ENCODE measurements at places on chromosomes 5 and 9.

GRCh38 chr5:125967576-125967975 is 455.6 kb upstream of the GRAMD2B start:
- no peak for DNase-seq

DNA sequence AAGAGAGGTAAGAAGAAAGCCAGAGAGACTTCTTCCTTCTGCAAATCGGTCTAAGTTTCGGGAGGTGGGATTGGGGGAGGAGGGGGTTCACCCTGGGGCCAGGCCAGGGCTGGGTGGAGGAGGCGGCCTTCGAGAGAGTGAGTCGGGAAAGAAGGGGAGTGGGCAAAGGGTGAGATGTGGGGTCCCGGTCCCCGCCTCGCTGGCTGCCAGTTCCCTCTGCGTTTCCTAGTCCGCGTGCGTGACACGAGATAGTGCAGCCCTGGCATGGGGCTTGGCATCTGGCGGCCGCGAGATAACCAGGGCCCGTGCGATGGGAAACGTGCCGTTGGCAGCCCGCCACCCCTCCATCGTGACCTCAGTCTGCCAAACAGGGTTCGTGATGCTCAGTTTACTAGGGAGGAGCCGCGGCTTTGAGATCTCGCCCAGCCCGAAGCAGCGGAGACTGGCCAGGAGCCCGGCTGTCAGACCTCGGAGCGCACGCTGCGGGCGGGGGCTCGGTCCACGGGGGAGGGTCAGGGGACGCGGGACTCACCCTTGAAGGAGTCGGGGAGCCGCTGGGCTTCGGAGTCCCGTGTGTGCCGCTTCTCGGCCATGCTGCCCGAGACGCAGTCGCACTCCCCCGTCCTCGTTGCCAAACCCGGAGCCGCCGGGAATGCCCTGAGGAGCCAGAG is at the start of gene STOM:
TSS of gene STOM (minus strand) at position 656 of the 671 bp plus-strand sequence. CDS start at position 593, 63 bp downstream.
- peak; percentile 61 for DNase-seq

- no peak for DNase-seq
These were observed 190.5 kb downstream of the TTLL11 start for GRCh38 chr9:121902461-121903135.

DNA sequence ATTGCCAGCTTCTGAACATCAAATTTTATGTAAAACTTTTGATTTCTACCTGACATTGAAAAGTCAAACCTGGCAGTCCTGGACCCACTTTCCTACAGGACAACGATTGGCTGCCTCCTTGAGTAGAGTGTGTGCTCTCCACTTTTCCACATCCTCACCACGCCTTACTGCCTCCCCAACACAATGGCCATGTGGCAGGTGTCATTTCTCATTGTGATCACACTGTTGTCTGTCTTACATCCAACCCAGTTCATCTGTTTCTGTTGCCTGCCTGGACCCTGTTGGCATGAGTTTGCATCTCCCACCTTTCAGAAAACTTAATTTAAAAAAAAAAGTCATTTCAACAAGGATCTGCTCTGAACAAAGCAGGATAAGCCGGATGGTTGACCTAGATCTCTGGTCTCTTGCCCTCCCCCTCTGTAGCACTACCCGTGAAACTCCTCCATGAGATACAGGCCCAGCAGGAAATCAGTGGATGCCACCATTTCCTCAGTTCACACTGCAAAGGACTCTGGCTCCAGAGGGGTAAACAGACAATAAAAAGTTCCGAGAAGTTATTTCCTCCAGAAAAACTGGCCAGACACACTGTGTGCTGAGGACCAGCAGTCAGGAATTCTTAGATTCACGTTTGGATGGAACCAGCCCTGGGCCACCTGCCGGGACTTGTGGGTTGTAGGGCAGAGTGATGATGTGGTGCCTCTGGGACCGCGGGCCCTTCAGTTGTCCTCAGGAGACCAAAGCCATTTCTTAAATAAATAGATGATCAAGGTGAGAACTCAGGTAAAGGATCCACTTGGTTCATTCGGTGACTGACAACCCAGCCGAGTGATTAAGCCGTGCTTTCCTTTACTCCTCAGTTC is 48.6 kb downstream of the AMBP start:
- no peak for DNase-seq

DNA sequence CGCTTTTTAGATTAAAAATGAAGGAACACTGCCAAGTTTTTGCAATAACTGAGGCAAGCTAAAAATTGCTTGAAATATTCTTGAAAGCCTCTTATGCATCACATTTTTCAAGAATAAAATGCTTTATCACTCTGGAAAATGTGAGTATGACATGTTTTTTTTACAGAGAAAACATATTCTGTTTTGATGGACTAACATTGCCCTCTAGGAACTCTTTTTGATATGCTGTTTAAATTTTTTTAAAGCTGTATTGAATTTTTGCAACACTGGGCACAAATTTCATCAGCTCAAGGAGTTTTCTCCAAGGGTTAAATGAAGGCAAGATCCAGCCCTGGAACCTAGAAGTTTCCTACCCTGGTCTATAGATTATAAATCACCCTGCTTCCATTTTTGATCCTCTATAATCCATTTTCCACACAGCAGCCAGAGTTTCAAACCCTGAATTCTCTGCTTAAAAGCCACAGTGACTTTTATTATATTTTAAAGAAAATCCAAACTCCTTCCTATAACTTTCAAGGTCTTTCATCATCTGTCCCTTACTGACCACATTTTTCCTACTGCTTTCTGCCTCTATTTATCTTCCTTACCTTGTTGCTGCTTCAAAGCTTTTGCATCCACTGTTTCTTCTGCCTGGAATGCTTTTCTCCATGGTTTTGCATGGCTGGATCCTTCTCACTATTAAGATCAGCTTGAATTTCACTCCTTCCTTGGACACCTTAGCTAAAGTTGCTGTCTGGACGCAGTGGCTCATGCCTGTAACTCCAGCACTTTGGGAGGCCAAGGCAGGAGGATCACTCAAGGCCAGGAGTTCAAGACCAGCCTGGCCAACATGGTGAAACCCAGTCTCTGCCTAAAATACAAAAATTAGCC is 60.9 kb downstream of the IL31RA start:
- no peak for DNase-seq

DNA sequence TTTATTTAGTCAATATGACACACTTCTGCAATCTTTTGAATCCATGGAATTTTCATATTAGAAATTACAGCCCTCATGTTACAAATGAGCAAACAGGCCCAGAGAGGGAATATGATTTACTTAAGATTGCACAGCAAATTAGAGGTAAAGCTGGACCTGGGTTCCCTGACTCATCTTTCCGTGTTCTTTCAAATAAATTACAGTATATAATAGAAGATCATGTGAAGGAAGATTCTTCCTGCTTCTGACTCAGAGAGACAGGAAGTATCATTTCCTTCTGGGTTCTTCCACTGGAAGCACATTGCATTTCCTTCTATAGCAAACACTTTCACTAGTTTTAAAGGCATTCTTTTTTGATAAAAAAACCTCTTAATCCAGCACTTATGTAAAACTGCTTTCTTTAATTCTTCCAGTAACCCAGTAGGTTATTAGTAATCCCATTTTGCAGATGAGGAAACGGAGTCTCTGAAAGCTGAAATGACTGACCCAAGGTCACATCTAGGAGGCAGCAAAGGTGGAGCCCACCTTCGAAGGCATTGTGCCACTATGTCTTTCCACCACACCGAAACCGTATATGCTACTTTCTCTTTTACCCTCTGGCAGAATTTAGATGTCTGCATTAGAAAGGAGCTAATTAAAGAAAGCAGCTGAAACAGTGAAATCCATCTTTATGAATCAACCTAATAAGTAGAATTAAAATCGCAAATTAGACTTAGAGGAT is 566.7 kb upstream of the KLF4 start:
- no peak for DNase-seq

DNA sequence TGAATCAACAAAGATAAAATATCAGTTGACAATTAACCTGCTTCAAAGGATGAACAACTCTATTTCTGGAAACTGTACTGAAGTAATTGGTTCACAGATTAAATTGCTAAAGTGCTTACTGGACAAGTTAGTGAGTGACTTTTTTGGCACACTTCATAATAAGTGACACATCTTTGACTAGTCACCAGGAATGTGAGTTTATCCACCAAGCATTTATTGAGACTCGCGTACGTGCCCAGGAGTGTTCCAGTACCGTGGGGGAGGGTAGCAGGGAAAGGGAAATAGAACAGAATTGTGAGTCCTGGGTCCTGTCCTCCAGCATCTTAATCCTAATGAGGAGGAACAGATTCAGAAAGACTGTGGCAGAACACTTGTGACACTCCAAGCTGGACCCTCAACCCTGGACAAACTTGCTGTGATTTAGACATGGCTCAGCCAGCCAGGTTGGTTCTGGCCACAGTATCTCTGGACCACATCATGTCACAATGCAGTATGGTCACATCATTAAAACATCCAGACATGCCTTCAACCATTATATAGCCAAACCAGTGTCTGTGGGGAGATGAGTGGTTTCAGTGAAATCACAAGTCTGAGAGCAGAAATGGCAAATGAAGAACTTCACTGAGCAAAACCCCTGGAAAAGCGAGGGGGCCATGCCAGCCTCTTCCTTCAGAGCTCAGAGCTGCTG is 623.1 kb downstream of the BNC2 start:
- no peak for DNase-seq

DNA sequence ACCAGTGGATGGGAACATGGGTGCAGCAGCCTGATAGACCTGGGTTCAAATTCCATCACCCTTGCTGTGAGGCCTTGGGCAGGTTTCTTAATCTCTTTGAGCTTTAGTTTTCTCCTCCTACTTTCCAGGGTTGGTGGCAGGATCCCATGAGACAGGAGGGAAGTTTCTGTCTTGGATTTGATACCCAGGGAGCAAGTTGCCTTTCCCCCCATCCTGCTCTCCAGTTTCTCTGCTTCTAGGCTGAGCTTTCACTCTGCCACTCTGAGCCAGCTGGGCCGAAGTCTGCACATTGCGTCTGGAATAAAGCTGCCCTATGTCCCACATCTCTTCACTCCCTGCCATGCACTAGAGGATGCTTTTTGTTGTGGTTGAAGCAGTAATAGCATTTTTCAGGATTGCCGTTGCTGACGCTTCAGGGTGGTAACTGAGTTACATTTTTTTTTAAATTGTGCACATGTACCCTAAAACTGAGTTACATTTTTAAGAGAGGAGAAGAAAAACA is 40.5 kb upstream of the ANGPTL2 start:
- no peak for DNase-seq

DNA sequence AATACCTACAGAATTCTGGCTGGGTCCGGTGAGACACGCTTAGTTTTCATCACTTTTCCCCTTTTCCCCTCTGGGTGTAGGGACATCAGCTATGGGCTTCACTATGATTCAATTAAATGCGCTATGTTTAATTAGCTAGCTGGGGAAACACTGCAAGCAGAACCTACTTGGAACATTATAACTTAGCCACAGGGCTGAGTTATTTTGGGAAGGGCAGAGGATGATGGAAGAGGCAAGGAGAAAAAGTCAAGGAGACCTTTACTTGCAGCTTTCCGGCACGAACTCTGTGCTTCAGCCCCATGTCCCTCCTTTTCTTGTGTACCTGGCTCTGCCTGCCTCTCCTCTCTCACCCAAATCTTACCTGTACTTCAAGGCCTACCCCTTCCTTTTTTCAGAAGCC is 62.8 kb downstream of the KIF4B start:
- no peak for DNase-seq

- DNase-seq: no peak
These were observed 175.8 kb upstream of the IER5L start for GRCh38 chr9:129353697-129354336.

DNA sequence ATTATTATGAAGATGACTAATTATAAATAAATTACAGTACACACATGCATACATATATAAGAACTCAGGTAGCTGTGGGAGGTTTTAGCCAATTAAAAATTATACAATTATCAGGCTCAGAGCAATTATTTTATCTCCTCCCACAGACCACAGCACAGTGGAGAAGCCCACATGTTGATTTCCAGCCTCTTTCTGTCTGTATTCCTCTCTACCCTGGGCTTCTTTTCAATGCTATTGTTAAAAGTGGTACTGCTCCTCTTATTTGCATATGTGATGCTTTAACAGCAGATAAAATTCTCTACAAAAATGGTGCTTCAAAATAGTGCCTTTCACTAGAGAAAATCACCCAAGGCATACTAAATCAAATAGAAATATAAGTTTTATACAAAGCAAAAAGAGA is 218.7 kb downstream of the NFIB start:
- DNase-seq: no peak

- no peak for DNase-seq
These were observed 110.3 kb upstream of the NFIB start for GRCh38 chr9:14424289-14424688.

DNA sequence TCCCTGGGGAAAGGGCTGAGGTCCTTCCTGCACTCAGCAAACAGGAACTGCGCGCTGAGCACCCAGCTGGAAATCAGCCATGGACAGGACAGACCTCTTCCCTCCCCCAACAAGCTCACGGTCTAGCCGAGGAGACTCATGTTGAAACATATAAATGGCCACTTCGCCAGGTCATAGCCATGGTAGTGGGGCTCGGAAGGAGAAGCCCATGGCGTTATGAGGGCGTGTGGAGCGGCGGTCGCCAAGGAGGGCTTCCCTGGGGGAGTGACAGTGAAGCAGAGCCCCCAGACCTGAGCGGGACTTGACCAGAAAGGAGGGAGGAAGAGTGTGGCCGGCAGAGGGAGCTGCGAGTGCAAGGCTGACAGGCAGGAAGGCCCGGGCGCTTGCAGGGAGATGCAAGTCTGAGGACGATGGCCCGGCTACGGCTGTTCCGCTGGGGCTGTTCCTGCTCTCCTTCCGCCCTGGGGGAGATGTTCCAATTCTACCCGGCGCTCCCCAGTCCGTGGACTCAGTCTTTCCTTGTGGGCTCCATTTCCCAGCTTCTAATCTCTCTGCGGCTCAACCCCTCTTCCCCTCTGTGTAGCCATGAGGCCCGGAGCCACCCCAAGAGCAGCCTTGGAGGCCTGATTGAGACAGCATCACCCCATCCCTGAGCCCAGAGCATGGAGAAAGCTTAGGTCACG is 43.9 kb upstream of the PRRC2B start:
- peak; percentile 70 for DNase-seq

- no peak for DNase-seq
These were observed 51.8 kb downstream of the NSUN2 start for GRCh38 chr5:6581090-6581489.

DNA sequence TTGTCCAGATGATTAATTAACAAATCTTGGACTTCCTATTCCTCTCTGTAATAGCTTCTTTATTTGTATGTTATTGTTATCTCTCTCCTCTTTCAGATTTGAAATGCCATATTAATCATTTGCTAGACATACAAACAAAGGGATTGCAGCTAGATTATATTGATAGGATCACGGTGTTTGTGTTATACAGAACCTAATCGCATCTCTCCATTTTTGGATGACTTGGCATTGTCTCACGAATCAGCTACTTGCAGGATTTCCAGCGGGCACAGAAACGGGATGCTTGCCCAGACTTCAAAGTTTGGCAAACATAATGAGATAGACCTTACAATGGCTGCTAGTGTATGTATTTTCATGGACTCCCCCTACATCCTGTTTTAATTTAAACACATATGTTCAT is 368.1 kb downstream of the TLE4 start:
- no peak for DNase-seq

Measured in CD8-positive, alpha-beta memory T cell (primary cell).